ENCODE measurements at places on chromosomes 16 and 17.
A peak's percentile ranks its signal among the peaks of the same experiment; 100 is the strongest.

DNA sequence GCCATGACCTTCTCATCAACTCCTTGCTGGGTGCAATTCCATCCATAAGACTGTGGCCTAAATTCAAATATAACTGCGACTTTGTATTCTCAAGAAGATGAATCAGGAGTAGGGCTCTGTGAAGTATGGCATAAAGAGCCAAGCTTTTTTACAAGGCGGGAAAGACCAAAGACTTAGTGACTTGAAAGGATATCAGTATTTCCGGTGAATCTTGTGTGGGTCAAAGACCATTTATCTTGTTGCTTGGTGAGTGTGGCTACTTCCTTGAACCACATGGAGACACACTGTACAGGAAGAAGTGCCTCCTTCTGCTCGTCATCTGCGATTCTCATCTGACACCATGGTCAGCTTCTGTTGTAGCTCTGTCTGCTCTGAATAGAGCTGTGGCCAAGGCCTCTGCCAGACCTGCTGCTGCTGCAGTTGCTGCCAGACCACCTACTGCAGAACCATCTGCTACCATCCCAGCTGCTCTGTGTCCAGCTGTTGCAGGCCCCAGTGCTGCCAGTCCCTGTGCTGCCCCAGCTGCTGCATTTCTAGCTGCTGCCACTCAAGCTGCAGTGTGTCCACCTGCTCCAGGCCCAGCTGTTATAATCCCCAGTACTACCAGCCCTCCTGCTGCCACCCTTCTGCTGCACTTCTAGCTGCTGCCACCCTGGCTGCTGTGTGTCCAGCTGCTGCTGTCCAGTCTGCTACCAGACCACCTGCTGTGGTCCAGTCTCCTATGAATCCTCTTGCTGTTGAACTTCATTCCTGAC, 6.1 kb upstream of the KRTAP2-4 start:
- DNase-seq: no peak

GRCh38 chr16:54936201-54936978, 5.7 kb downstream of the IRX5 start:
- peak; percentile 56 for DNase-seq

GRCh38 chr16:50960517-50961202, 190.4 kb downstream of the SALL1 start:
- DNase-seq: no peak

DNA sequence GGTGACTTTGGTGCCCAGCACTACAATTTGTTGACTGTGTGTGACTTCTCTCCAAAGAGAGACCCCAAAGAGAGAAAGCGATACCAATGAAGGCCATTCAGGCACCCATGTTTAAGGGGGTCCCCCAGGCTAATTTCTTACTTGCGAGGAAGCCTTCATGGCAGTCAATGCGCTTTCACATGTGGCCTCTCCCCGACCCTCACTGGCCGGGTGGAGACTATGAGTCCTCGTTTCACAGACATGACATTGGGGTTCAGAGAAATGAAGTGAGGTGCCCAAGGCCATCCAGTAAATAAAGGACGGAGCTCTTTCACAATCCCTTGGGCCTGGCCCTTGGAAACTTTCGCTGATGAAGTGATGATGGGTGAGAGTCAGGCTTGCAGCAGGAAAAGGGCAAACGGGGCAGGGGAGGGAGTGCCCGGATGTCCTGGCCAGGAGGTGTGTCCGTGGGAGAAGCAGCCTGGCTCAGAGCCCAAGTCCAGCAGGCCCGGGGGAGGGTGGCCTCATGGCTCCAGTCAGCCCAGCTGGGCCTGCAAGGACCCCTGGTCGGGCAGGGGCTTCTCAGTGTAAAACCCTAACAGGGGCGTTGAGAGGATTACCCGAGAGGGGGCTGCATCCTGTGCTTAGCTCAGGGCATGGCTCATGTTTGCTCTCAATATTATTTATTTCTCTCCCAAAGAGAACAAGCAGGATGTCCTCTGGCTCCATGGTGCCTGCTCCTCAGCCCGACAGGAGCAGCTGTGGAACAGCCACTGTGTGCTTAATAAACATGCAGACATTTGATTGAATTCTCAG, 14.7 kb downstream of the TBX2 start:
- no peak for DNase-seq

DNA sequence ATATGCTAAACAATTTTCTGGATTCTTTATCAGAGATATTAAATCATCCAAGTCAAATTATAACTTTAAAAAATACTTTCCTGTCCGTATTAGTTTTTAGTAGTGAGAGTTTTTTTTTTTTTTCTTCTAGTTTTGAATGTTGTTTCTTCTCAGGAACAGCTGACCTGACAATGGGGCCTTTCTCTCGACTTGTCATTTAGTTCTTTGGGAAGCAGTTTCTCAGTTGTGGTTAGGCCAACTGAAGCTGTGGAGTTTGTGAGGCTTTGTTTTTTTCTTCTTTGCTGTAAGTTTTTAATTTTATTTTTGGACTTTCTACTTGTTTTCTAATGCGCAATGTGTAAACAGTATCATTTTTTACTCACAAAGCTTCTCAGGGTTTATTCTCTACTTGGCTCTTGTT, 140.8 kb downstream of the FTO start:
- DNase-seq: no peak
